Renal cortical epithelial cell (primary cell): ENCODE measurements at places on chromosomes 3 and 15.
A peak's percentile ranks its signal among the peaks of the same experiment; 100 is the strongest.

DNA sequence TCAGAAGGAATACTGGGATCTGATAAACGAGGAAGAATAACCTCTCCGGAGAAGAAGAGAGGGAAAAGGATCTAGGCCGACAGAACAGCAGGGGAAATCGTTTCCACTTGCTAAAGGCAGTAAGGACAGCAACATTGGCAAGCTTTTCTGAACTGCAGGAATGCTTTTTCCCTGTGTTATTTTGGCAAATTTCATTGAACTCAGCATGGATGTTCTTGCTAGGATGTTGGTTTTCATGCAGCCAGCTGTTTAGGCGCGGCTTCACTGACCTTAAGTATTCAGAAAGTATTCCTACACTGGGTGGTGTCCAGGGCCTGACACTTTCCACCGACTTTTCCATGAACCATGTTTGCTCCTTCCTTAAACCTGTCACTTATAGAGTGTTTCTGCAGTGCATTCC is 489.7 kb downstream of the CNTN3 start:
- no peak for DNase-seq

GRCh38 chr3:52345521-52346109 is 29.5 kb downstream of the DNAH1 start:
- DNase-seq, result no peak

DNA sequence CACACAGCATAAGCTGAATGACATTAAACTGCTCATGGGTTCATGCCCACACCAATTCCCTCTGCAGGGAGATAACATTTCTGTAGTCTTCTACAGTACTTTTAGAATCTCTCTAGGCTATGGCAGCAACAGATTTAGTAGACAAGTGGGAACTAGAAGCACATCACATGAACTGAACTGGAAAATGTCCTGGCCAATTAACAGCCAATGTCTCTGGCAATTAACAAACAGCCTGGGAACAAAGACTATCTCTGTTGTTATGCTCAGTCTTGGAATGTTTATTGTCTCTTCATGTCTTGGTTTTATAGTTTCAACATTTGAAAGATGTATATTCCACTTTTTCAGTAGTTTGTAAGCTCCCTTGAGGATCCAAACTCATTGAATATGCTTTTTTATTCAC is 523.2 kb upstream of the NAALADL2 start:
- DNase-seq, result no peak

- peak; percentile 75 for DNase-seq
Measured at GRCh38 chr3:70973558-70973957, 610.0 kb downstream of the FOXP1 start.

GRCh38 chr3:47034868-47035489 is 55.5 kb downstream of the NBEAL2 start:
- DNase-seq, result no peak

- DNase-seq, result no peak
Measured at GRCh38 chr3:103813955-103814354, 1379.1 kb downstream of the ZPLD1 start.
